ENCODE measurements at places on chromosomes 6 and 20.

DNA sequence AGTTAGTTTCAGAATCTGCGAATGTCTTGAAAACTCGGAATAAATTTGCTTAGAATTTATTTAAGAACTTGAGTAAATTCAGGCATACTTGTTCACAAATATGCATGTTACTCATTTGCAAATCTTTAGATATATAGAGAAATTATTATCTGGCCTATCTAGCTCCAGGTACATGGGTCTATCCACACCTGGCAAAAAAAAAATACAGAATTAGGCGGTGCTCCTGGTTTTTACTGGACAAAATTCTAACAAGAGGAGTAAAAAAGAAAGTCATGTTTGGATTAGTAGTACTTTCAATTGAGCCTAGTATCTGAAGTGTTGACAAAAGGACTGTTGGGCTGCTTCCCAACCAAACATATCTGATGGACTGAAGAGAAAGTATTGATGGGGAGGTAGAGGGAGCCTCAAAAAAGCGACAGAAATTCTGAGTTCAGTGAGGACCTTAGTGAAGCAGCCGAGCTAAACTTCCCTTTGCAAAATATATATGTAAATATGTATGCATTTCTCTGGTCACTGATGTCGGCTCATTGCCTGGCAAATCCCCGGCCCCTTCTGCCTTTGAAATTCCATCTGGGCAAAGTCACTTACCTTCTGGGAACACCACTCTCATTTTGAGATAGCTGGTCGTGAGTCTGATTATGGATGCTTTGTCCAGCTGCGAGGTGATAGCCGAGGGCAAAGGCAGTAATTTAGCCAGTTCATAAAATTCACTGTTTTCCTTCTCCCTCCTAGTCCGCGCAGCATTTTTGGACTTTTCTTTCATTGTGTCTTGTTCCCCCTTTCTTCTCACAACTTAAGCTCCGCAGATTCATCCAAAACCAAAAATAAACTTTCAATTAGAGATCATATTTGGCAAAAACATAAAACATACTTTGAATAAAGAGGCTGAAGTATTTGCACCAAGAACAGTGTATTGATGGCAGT, 1.8 kb downstream of the SIM1 start:
- no peak for DNase-seq

- no peak for DNase-seq
These were observed 523 bp downstream of the MRPS10 start for GRCh38 chr6:42217157-42217518.

- DNase-seq: no peak
These were observed 57.5 kb downstream of the ILRUN start for GRCh38 chr6:34638834-34639736.

GRCh38 chr6:53048431-53049195, 16.6 kb upstream of the FBXO9 start:
- DNase-seq: no peak

DNA sequence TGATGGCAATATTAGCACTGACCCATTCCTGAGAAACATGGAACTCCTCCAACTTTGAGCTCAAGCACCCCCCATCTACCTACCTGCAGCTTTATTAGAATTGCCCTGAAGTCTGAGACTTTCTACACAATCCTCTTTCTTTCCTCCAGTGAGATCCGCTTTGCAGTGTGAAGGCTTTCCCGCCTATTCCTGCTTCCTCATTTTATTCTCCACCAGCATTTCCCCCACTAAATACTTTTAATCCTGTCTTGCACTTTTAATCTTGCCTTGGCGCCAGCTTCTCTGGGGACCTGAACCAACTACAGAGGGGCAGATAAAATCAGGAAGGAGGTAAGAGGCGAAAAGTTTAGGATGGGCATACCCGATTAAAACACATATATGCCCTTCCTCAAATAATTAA, 178.1 kb upstream of the PRDM1 start:
- no peak for DNase-seq

DNA sequence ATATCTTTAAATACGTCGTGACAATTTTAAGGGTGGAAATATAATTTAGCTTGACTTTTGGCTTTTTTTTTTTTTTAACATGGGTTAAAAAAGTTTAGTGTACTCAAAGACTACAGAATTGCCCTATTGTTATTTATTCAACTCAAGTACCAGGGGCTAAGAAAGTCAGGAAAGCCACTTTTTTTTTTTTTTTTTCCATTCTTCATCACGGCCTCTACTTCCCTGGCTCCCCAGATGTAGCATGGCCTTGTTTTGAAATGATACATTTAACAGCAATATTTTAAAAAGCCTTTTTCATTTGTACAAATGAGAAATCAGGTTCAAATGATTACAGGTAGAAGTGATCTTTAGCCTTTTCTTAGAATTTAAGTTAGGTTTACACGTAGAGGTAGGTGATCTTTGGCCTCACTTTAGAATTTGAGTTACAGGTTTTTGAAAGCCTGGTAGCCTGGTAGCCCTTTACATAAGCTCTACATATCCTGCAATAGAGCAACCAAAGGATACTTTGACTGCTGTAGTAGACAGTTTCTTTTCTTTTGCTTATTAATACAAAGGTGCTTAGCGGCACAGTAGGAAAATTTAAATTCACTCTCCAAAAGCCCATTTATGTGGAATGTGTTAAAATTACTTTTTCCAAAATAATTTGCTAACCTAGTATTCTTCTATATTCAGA, 160.5 kb upstream of the MMS22L start:
- no peak for DNase-seq

GRCh38 chr20:48075591-48076174, 290.4 kb upstream of the SULF2 start:
- no peak for DNase-seq
